ENCODE measurements at places on chromosomes 3 and 15. TPM values are rescaled to one million over a fixed set of nuclear protein-coding genes. Genes with fewer than 3 reads are reported as not detected.

COL8A1 gene
- 34.4 TPM for total RNA-seq

CHRM5 gene
- total RNA-seq: not detected

ADAMTS7 gene
- total RNA-seq: 82.5 TPM

SNUPN gene
- total RNA-seq: 19.8 TPM

LRRC31 gene
- total RNA-seq: not detected

SLC12A1 gene
- total RNA-seq: not detected

RTF1 gene
- 22.6 TPM for total RNA-seq

MOBP gene
- total RNA-seq: 0.32 TPM

All from right cardiac atrium (tissue), 5 donors.